ENCODE measurements at places on chromosomes 2 and 18. TPM values are rescaled to one million over a fixed set of nuclear protein-coding genes. Genes with fewer than 3 reads are reported as not detected.

DNA sequence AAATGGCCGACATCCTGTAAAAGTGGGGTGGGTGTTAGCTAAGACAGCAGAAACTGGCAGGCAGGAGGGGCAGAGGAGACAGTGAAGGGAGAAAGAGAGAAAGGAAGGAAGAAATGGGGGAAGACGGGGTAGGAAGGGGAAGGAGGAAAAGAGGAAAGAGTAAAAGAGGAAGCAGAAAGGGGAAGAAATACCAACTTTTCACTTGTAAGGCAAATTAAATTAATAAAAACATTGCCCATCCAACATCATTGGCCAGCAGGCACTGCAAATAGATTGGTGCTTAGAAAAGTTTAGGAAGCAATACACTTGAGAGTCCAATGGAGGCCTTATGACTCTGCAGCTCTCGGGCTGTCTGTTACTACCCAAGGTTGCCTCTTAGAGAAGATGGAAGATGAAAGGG, 116.7 kb downstream of the TNS1 start:
- peaks cover 49% of the 10 kb centered on the region for H3K36me3 ChIP-seq
- H3K4me1 ChIP-seq = no peaks in the 10 kb centered on the region
- no peaks in the 10 kb centered on the region for H3K27me3 ChIP-seq
- no peak for DNase-seq
- H3K27ac ChIP-seq = no peak overlapping the region

DNA sequence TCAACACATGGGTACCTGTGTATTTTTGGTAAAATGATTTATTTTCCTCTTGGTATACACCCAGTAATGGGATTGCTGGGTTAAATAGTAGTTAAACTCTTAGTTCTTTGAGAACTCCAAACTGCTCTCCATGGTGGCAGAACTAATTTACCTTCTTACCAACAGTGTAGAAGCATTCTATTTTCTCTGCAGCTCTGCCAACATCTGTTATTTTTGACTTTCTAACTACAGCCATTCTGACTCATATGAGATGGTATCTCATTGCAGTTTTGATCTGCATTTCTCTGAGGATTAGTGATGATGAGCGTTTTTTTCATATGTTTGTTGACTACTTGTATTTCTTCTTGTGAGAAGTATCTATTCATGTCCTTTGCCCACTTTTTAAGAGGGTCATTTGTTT, 180.6 kb downstream of the FSIP2 start:
- no peak overlapping the region for H3K27ac ChIP-seq
- peak; percentile 2 for DNase-seq
- H3K27me3 ChIP-seq = no peaks in the 10 kb centered on the region
- H3K4me3 ChIP-seq = no peak overlapping the region
- no peaks in the 10 kb centered on the region for H3K4me1 ChIP-seq
- H3K36me3 ChIP-seq = no peaks in the 10 kb centered on the region

GRCh38 chr18:78376046-78376445, 603.6 kb upstream of the SALL3 start:
- H3K36me3 ChIP-seq = no peaks in the 10 kb centered on the region
- H3K4me3 ChIP-seq = no peak overlapping the region

NT5DC4 gene
- not detected for total RNA-seq

PRKAG3 gene
- total RNA-seq = not detected

DNA sequence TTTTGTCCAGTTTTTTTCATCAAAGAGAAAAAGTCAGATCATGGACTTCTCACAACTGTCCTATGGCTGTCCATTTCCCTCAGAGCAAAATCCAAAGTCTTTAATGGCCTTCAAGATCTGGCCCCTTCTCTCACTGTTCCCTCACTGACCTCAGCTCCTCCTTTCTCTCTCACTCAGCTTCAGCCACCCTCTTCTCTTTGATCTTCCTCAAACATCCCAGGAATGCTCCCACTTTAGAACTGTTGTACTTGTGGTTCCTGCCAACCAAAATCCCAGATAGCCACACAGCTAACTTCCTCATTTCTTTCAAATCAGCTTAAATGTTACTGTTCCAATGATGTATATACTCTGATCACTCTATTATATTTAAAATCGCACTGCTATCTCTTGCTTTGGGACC, 82.9 kb downstream of the NUP35 start:
- H3K27ac ChIP-seq = no peak overlapping the region
- no peaks in the 10 kb centered on the region for H3K36me3 ChIP-seq
- H3K27me3 ChIP-seq = no peaks in the 10 kb centered on the region
- no peak overlapping the region for H3K4me3 ChIP-seq
- H3K4me1 ChIP-seq = no peaks in the 10 kb centered on the region

DNA sequence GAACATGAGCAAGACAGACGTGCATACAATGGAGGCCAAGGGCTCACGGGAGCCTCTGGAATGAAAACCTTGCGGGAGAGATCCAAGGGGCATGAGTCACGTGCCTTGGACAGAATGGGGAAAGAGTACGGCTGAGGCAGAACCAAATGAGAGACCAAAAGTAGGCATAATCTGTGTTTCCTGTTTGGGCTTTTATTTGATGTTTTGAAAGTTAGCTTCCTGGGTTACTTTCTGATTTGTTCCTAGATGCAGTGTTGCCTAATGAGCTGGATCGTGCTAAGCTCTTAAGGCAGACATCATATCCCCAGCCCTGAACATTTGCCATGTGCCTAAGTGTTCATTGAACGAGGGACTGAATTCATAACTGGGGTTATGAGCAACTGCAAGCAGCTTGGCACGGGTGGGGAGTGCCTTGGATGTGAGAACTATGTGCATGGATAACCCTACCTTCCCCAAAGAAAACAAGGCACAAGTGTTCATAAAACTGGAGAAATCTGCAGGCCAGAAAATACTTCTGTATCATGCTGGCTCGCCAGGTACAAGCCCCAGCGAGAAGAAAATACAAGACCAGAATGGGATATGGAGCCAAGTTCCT, 60.3 kb upstream of the RPL31 start:
- no peaks in the 10 kb centered on the region for H3K36me3 ChIP-seq
- no peak overlapping the region for H3K27ac ChIP-seq
- H3K4me3 ChIP-seq = no peak overlapping the region
